ENCODE measurements at places on chromosomes 3 and 15.

- DNase-seq = no peak
Measured at GRCh38 chr15:58770519-58770856, 614 bp upstream of the MINDY2 start.

DNA sequence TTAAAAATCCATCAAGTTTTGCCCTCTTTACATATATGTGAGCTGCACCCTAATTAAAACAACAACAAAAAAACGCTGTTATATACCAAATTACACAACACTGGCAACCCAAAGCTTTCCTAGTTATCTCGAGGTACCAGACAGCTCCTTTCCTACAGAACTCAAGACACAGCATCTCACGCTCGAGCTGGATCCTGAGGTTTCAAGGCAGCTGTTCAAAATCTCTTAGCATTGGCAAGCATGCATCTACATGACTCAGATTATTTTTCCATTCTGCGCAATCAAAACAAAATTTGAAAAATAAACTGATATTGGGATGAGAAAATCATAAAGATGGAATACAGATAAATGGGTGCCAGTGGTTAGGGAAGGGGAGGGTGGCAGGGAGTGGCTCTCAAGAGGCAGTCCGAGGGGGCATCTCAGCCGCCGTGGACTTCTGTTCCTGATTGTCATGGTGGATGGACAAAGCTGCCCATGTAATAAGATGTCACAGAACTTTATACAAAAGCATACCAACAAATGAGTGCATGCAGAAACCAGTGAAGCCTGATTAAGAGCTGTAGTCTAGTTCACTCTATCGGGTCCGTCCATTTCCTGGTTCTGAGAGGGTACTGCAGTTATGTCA is 91.5 kb downstream of the ADAMTS17 start:
- DNase-seq = peak; percentile 64

- DNase-seq = no peak
Measured at GRCh38 chr15:33114374-33114717, 80.2 kb downstream of the FMN1 start.

DNA sequence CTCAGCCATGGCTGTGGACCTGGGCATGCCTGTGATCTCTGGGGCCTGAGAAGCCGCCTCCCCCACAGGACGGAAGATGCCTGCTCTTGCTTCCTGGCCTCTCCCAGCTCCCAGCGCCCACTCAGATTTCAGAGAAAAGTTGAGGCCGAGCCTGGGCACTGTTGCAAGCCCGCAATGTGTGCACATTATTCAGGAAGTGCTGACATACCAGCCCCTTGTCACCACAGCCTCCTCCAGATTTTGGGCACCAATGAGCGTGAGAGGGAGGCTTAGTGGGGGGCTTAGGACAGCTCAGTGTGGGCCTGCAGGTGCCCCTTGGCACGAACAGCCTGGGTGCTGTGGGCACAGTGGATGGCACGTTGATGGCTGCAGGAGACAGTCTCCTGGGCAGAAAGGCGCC is 1400.9 kb upstream of the ALCAM start:
- no peak for DNase-seq
